Activated T-cell treated with anti-CD3 and anti-CD28 coated beads for 4 hours (primary cell): ENCODE measurements at places on chromosomes 1 and 21.

GRCh38 chr1:172959571-172959970 is 91.2 kb downstream of the TNFSF18 start:
- DNase-seq: no peak

GRCh38 chr1:111290630-111291029 is at the start of gene CHIA:
CHIA (plus strand) TSS chr1:111290851; CDS start chr1:111310468, 19,617 bp downstream.
- no peak for DNase-seq

DNA sequence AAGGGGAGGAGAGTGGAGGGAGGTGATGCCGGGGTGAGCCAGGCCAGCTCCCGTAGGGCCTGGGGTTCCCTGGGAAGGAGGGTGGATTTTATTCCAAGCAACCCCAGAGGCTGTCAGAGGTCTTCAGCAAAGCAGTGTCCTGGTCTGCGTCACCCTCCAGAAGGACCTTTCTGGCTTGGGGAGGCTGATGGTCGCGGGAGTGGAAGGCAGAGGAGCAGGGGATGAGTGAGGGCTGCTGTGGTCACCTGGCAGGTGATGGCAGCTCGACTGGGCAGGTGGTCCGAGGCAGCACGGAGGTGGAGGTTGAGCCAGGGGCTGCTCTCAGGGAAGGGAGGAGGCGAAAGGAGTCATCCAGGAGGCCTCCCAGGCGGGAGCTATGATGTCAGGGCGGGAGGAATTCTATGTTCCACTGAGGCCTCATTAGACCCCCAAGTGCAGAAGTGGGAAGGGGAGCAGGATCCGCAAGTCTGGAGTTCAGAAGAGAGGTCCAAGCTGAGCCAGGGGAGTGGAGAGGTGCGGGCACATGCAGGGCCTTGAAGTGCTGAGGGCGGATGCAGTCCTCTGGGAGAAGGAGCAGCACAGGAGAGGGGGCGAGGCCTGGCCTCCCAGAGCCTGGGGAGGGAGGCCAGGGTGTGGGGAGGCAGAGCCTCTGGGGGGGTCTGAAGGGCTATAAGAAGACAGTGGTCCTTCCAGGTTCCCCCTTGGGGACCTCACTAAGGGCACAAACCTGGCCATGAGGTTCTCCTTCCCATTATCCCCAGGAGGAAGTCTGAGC is 33.3 kb downstream of the BMP8A start:
- no peak for DNase-seq

DNA sequence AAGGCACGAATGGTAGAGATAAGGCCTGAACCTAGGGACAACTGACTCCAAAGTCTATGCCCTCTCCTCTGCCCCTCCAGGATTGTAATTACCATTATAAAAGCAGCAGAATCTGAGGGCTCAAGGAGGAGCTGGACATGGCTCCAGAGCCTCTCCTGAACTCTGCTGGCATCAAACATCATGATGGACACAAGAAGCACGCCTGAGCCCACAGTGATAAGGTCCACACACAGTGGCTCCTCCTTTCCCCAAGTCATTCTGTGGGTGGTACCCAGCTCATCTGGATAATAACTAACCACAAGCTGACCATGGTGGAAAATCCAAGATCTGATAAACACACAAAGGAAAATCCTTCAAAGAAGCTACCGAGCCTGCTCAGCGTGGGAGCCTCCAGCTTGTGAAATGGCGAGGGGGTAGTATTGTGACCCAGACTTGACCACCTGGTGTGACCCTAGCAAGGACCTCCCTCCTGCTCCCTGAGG is 85.2 kb downstream of the HIVEP3 start:
- DNase-seq: no peak

DNA sequence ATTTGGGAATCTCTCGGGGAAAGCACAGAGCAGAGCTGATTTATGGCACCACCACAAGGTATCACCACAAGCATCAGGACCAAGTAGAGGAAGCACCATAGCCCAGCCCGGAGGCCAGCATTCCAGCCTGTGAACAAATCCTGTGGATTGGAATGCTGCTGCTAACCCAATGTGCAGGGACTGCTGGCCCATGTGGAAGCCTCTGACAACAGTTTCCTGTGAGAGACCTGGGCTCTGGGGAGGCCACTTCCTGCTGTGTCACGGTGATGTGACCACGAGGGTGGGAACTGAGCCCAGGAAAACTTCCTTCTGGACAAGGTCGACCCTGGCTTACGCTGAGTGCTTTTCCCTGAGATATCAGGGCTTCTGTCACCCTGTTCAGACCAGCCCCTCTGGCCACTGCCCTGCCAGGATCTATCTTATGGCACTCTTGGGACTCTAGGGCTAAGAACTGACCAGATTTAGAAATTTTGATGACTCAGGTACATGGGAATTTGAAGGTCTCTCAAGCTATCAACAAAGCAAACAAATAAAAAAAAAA is 88.3 kb upstream of the NGF start:
- DNase-seq: no peak

DNA sequence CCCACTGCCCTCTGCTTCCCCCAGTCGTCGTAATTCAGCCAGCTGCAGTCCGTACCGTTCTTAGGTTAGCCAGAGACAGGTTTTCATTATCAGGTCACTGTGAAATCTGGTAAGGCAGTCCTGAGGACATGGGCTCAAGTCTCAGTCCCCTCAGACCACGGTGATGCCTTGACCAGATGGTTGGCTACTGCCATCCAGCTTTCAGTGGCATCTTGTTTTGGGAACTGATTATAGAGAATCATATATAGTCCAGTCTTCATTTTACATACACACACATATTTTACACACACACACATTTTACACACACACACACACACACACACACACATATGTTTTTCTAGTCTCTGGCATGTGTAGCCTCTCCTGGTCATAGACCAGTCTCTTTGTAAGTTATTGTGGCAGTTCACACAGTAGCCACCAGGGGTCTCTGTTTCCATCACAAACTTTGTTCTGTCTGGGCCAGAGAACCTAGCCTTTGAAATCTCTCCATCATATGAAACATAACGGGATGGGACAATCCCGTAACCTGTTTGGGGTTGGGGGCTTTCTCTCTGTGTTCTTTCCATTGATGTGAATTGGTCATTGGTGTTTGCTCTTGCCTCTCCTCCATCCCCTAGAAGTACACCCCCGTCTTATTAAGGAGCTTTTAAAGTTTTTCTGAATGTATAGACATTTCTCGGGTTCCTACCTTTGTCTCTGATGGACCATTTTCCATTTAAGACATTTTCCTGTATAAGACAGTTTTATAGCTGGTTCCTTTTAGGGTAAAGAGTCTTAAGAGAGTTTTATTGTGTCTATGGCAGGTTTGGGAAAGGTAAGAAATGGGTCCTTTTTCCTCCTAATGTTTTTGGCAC is 8.4 kb upstream of the IKBKE start:
- peak; percentile 79 for DNase-seq

DNA sequence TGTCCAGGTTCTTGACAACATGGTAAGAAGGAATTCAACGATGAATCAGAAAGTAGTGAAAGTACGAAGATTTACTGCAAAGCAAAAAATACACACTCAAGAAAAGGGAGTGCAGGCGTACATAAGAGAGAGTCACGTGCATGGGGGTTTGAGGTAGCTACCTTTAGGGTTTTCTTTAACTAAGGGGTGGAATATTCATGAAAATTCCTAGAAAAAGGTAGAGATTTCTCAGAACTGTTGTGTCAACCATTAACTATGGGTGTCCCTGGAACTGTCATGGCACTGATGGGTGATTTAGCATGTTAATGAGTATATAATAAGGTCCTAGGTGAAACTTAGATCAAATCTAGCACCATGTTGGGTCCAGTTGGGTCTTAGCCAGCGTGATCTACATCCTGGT is 22.5 kb upstream of the SYDE2 start:
- no peak for DNase-seq

GRCh38 chr1:196196486-196196885 is 411.8 kb downstream of the KCNT2 start:
- no peak for DNase-seq

DNA sequence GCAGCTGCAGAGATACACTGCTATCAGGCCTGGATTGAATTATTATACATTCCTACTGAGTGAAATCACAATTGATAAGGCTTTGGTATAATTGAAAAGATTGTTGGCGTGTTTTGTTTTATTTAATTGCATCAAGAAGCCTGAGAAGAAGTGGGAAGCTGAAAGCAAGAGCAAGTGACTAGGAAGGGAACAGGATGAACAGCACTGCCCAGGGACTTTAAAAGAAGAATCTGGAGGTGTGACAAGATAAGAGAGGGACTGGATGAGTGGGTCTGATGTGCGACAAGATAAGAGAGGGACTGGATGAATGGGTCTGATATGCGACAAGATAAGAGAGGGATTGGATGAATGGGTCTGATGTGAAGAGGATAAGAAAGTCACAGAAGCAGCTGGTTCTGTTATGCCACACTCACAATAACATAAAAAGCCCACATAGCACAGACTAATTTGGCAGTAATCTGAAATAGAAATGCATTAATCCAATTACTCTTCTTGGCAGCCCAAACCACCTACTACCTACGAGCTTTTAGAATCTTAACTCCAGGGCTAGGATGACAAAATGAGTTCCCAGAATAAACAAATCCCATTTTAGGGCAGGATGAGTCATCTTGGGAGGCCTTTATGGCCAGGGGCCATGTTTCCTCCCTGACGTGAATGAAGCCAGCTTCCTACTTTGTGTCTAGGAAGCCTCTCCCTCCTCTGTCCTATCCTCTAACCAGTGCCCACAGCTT is 129.7 kb downstream of the DUSP10 start:
- no peak for DNase-seq

- DNase-seq: no peak
Measured at GRCh38 chr21:44686843-44687561, 5.0 kb upstream of the KRTAP12-1 start.

DNA sequence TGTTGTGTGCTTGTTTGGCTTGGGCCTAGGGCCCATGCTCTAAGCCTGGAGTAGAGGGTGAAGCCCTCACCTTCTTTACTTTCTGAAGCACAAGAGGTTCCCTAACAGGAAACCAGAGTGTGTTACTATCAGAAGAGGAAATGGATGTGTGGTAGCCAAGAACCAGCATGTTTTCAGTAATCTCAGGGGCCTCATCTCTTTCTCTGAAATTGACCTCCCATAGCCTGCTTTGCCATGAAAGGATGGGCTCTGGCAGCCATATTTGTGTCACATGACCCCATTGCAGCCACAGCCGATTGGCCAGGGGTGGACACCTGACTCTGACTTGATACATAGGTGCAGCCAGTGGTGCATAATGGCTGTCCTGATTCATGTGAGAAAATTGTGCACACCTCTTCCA is 18.6 kb downstream of the A3GALT2 start:
- DNase-seq: no peak

GRCh38 chr1:221272940-221273339 is 393.7 kb downstream of the HLX start:
- no peak for DNase-seq

GRCh38 chr1:226608699-226609505 is 60.3 kb downstream of the STUM start:
- DNase-seq: peak; percentile 50
